Fibroblast of lung (primary cell): ENCODE measurements at places on chromosomes 3 and 15. TPM values are rescaled to one million over a fixed set of nuclear protein-coding genes. Genes with fewer than 3 reads are reported as not detected.

RAB27A gene
- total RNA-seq = 10.3 and 14.4 TPM in 2 replicates

DNA sequence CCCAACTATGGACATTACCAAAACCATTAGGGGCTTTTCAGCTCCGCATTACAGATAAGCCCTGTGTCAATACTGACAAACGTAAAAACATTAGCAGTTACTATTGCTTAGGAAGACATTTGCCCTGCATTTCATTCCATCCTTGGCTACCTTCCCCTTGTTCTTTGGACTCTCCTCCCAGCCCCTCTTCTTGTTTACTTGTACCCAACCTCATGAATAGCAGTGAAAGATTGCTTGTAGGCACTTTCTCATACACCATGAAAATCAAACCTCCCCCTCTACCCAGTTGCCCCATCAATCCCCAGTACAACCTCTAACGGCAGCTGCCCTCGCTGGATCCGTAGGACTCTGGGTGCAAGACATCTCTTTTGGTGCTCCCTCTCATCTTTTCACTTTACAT is 16.9 kb upstream of the FAM107A start:
- H3K27me3 ChIP-seq = peaks cover 6% of the 10 kb centered on the region
- H3K36me3 ChIP-seq = no peaks in the 10 kb centered on the region
- DNase-seq = no peak
- H3K4me1 ChIP-seq = no peaks in the 10 kb centered on the region
- no peak overlapping the region for H3K4me3 ChIP-seq
- no peak overlapping the region for H3K27ac ChIP-seq

DNA sequence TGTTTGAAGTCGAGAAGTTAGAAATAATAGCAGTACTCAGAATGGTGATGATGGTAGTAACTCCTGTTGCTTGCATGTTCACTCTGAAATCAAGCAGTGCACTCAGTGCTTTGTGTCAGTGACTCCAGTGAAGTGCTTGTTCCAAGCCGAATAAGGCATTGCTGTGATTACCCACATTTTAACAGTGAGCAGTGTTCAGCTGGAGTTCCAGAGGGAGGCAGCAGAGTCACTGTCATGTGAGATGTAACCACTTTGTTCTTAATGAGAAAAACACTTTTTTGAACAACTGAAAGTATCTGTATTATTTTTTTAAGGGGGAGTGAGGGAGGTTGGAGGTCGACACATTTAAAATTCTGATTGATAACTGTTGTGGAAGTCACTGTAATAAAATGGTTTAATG is 3.7 kb downstream of the MDFIC2 start:
- peak; percentile 4 for DNase-seq
- H3K4me3 ChIP-seq = no peak overlapping the region
- no peaks in the 10 kb centered on the region for H3K36me3 ChIP-seq
- no peaks in the 10 kb centered on the region for H3K27me3 ChIP-seq

DNA sequence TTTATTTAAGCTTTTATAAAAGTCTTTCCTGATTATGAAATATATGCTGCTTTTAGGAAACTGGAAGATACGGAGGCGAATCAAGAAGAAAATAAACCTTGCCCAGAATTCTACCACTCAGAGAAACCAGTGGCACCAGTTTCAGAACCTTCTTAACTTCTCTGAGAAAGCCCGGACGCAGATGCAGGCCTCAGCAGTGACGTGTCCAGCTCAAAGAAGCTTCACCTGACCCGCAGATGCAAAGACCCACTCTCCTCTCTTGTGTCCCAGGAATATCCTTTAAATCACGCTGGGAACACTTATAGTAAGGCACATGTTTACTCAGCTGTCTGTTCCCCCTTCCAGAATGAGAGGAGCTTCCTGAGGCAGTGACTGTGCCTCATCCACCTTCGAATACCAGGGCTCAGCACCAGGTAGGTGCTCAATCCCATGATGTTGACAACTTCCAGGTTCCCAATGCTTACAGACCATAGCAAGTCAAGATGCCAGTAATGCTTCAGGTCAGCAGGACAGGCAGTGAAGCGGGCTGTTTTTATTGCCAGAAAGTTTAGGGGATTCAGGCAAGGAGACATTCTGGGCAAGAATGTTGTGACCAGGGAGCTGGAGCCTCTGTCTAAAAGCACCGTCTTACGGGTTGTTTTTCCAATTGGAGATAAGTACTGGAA is 39.9 kb upstream of the LDHAL6B start:
- no peak for DNase-seq
- H3K4me3 ChIP-seq = no peak overlapping the region
- H3K4me1 ChIP-seq = peaks cover 15% of the 10 kb centered on the region
- H3K27ac ChIP-seq = no peak overlapping the region
- H3K27me3 ChIP-seq = no peaks in the 10 kb centered on the region
- peaks cover 6% of the 10 kb centered on the region for H3K36me3 ChIP-seq

GRCh38 chr3:169668072-169668956 is 4.8 kb upstream of the MECOM start:
- H3K4me1 ChIP-seq = no peaks in the 10 kb centered on the region
- peak; percentile 53 for DNase-seq
- H3K36me3 ChIP-seq = no peaks in the 10 kb centered on the region
- H3K27ac ChIP-seq = no peak overlapping the region
- peaks cover 23% of the 10 kb centered on the region for H3K27me3 ChIP-seq

DNA sequence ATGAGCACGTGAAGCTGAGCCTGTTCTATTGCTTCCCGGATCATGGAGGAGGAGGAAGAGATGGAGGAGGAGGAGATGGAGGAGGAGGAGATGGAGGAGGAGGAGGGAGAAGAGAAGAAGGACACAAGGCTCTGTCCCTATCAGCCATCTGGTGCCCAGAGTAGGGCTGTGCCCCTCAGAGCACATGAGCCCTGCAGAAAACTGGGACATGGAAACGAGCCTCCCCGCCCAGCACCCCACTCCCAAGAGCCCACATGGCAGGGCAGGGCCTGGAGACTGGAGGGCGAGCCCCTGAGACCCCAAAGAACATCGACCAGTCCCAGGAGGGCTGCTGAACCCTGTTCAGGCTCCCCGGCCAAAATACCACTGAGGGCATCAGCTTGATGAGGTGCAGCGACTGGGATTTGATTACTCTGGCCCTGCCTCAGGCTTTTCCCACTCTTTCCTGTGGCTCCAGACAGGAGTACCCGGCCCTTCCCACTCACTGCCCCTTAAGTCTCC is 285.6 kb downstream of the UACA start:
- no peak for DNase-seq
- H3K27ac ChIP-seq = no peak overlapping the region
- no peak overlapping the region for H3K4me3 ChIP-seq
- peaks cover 6% of the 10 kb centered on the region for H3K27me3 ChIP-seq
